Activated B cell treated with CpG ODN at 0.5 μM for 24 hours (primary cell): ENCODE measurements at places on chromosomes 13 and 19. TPM values are rescaled to one million over a fixed set of nuclear protein-coding genes. Genes with fewer than 3 reads are reported as not detected.

S1PR5 gene
- 0.12 TPM in 1 of 2 replicates, not detected in the other for total RNA-seq

CRLF1 gene
- not detected in 2 replicates for total RNA-seq

DNA sequence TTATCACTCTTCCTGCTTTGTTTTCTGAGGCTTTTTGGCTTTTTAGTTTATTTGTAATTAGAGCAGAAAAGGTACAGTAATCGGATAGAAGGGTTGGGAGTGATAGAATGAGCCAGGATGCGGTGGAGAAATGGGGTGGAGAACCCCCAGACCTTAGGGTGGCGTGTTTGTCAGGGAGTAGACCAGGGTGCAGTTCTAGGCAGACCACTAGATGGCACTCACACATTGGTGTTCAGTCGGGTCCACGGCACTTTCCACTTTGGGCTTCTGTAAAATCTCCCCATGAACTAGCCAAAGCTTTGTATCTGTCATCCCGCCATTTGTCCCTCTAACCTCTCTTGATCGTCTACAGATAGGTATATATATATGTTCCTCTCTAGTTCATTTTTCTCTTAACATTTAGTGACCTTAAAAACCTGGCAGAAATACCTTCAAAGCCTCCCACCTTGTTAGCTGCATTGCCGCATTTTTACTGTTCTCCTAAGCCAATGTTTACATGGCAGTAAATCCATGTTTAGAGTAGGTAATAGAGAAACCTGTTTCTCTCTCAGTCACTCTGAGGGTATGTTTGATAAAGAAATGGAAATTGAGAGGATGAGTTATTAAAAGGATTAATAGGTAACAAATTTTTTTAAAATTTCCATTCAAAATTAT lies 154.9 kb downstream of the TM9SF2 start:
- peak; percentile 54 for DNase-seq

GRCh38 chr13:29513002-29513980 lies 82.2 kb downstream of the SLC7A1 start:
- no peak for DNase-seq

DNA sequence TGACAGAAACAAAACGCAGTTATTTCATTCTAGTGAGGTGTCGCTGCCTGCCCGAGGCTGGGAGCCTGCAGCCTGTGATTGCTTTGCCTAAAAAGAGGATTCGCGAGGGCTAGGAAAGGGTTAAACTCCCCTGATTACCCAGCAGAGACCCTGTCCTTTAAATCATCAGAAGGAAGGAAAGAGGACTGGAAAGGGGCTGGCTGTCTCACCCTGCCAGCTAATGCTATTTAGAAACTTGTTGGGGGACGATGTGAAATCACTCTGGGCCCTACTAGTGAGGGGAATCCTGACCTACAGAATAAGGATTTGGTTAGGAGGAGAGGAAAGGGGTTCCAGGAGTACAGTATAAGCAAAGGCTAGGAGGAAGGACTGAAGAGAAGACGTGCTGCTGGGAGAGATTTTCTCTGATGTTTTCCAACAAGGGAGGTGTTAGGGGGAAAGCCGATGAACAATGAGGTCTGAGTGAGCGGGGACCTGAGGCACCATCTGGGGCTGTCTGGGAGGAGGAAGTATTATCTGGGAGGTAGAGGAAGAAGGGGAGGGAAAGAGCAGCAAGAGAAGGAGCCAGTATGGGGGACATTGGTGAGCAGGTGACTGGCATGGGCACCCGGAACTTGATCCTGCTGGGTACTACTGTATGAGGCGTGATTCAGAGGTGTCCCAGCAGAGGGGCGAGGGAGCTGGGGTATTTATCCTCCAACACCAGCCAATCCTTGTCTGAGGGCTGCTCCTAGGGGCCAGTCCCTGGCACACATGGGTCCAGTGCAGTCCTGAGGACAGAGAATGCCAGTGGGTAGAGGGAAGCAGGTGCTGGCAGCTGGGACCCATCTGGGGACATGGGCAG lies 55.7 kb upstream of the PTPRS start:
- DNase-seq: no peak

DNA sequence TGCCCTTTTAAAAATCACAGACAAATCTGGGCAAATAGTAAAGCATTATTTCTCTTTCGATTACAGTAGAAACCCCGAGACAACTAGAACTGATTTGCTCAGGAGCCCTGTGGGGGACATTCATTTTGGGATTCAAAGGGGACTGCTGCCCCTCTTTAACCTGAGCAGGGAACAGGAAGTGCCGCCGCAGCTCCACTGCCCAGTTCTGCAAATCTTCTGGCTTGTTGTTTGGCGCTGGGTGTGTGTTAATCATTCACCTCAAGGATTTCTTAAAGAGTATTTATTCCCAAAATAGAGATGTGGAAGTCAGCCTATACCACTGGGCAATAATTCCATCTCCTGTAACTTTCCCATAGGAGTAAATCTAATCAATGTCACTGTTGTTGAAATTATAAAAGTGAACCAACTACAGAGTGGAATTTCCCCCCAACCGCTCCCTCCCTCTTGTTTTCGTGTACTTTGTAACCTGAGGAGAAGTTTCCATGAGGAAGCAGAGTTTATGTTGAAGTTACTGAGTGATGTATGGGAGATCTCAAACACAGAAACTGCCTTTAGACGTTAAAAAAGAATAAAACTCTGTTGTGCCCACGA lies 515.8 kb downstream of the KLF12 start:
- DNase-seq: no peak
